ENCODE measurements at places on chromosomes 5 and 9.

GRCh38 chr9:105662184-105663104 lies at the start of gene TAL2:
Gene TAL2 (plus strand): TSS chr9:105662457. CDS start chr9:105662497, 40 bp downstream.
- DNase-seq, result no peak

DNA sequence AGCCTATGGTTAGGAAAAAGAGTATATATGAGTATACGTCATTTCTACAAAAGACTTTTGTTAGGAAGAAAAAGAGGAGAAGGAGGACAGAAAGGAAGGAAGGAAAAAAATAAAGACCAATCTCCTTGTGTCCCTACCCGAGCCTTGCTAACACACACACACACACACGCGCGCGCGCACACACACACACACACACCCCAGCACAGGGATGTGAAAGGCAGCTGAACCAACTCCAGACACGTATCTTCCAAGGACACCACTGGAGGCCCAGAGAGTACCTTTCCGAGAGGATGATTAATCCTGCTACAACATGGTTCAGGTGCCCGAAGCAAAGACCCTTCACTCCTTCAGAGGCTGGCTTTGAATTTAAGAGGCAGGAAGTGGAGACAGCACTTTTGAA lies 56.9 kb upstream of the GALNT10 start:
- no peak for DNase-seq

GRCh38 chr9:84990850-84991513 lies 321.5 kb downstream of the NTRK2 start:
- DNase-seq, result no peak

DNA sequence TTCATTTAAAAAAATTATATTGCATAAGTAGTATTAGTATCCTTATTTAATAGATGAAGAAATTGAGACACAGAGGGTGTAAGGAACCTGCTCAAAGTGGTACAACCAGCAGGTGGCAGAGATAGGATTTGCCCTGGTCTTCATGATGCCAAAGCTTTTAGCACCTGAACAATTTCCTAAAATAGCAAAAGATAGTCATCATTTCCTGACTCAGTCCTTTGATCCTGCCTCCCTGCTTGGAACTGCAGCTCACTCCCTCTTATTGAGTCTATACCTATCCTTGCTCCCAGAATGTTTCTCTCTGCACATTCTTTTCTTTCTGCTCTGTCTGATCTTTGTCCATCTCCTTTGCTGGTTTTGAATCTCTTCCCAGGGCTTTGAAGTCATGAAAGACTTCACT lies 155.8 kb downstream of the FRMD3 start:
- no peak for DNase-seq

DNA sequence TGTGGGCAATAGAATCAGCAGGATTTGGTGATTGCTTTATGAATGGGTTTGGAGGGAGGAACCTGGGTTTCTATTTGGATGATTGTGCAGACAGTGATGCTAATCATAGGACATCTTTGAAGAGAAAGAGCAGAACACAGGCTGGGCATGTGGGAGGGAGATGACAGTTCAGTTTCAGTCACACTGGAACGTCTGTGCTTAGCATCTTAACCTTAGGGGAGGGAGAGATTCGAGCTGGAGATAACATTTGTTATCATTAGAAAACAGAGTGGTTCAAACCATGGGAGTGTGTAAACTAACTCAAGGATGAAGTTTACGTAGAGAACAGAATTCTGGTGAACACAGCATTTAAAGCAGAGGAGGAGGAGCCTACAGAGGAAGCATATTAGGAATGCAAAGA lies 138.6 kb upstream of the PPP2R2B start:
- DNase-seq, result no peak

GRCh38 chr9:118009614-118010013 lies 305.4 kb downstream of the TLR4 start:
- DNase-seq, result no peak

DNA sequence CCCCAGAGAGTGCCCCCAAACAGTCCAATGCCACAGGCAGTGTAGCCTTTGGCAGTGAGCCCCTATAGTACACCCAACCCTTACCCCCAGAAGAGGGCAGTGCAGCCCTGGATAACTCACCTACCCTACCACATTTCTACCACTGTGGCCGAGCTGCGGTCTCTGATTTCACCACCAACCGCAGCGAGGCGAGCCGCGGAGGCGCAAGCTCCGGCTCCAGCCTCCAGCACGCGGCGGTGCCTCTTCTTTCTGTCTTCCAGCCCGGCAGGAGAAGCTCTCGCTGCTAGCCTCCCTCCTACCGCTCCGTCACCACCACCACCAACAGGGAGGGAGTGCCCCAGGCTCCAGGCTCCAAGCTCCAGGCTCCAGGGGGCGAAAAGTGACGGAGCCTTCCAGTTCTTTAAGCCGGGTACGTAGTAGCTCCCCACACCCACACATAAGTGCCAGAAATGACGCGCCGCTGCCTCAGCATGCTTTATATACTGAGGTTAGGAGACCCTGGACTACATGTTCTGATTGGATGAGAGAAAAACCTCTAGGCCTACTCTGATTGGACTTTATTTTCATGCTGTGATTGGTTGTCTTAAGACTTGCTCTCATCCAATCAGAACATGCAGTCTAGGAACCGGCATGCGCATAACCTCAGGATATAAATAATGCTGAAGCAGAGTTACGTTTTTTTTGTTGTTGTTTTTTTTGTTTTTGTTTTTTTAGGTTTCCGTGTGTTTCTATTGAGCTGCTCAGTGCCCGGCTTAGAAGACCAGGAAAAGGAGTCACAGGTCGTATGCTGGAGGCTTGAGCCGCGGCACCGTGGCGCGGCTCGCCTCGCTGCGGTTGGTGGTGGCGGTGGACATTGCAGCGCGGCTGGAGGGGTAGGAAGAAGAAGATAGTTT lies at the start of gene PCAT7:
TSS of gene PCAT7 (plus strand) at position 645 of the 893 bp plus-strand sequence.
- DNase-seq, result no peak

DNA sequence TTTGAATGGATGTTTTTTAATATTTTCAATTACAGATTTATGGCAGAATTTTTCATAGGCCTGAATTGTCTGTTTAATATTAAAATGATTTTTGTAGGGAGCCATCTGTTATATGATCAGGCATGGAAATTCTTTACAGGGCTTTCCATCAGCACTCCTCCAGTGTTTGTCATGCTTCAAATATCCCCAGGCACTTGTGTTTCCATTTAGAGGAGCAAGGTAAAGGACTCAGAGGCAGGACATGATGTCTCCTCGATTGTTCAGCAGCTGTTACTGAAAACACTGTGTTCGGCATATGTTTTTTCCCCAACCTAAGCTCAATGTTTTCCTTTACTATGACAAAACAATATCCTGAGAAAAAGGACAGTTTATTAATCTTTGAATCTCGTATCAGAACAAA lies 172.3 kb upstream of the RFX3 start:
- no peak for DNase-seq

DNA sequence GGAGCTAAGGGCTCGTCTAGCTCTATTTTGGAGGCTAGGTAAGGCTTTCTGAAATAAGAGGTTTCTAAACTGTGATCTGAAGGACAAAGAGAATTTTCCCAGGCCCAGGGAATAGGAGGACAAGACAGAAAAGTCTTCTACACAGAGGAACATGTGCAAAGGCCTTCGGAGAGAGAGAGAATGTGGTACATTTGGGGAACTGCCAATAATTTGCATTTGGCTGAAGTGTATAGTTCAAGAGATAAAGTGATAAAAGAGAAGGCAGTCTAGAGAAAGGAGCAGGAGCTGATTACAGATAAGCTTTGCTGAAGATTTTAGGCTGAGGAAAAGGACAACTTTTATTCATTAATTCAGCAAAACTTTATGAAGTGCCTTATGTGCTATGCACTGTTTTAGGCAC lies 214.4 kb upstream of the ELL2 start:
- no peak for DNase-seq

DNA sequence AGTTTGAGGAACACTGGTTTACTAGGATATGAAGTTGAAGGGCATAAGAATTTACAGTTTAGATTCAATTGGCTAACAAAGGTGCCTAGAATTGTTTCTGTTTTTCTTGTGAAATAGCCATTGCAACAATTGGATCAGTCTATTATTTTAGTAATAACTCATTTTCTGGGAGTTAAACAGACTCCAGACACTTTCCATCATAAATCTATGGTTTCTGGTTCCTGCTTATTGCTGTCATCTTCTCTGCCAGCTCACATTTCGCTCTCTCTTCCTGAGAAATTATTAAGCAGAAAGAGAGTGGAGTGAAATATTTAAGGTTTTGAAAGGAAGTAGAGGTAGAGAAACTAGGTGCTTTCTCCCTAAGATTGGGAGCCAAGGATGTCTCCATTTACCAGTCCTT lies 165.1 kb upstream of the PRR16 start:
- DNase-seq, result no peak

DNA sequence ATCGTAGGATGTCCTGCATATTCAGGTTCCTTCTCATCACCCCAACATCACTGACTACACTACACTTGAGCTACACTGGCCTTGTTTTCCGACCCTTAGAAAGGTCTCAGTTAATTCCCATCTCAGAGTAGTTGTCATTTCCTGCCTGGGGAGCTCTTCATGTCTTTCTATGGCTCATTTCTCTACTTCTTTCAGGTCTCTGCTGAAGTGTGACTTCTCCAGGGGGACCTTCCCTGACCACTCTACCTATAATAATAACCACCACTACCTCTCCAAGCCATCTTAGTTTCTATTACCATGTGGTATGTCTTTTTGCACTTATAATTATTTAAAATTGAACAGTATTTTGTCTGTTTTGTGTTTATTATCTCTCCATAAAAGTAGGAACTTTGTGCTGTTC lies 113.2 kb downstream of the STARD4 start:
- DNase-seq, result no peak
